ENCODE measurements at places on chromosomes 3 and 15. TPM values are rescaled to one million over a fixed set of nuclear protein-coding genes. Genes with fewer than 3 reads are reported as not detected.

Gene APOD
- total RNA-seq: 50.1 TPM

Gene ABI3BP
- total RNA-seq: 106 TPM

- peak; percentile 57 for DNase-seq
Observed at GRCh38 chr3:143329567-143330211, 210.1 kb downstream of the CHST2 start.

- no peak for DNase-seq
Observed at GRCh38 chr3:69500604-69501003, 114.7 kb upstream of the FRMD4B start.

DNA sequence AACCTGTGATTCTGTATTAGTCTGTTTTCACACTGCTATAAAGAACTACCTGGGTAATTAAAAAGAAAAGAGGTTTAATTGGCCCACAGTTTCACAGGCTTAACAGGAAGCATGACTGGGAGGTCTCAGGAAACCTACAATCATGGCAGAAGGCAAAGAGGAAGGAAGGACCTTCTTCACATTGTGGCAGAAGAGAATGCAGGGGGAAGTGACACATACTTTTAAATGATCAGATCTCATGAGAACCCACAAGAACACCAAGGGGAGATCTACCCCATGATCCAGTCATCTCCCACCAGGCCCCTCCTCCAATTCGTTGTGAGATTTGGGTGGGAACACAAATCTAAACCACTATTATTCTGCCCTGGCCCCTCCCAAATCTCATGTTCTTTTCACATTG, 6.1 kb downstream of the ZKSCAN7 start:
- no peak for DNase-seq

DNA sequence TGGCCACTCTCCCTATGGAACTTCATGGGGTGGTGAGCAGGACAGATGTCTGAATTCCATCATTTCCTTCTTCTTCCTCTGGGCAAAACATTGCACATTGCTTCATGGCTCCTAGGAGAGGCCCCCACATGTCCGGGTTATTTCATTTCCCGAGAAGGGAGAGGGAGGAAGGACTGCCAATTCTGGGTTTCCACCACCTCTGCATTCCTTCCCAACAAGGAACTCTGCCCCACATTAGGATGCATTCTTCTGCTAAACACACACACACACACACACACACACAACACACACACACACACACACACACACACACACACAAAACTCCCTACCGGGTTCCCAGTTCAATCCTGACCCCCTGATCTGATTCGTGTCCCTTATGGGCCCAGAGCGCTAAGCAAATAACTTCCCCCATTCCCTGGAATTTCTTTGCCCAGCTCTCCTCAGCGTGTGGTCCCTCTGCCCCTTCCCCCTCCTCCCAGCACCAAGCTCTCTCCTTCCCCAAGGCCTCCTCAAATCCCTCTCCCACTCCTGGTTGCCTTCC, 1.9 kb downstream of the RHO start:
- DNase-seq: no peak

Gene SPTBN5
- 9.4 TPM for total RNA-seq

DNA sequence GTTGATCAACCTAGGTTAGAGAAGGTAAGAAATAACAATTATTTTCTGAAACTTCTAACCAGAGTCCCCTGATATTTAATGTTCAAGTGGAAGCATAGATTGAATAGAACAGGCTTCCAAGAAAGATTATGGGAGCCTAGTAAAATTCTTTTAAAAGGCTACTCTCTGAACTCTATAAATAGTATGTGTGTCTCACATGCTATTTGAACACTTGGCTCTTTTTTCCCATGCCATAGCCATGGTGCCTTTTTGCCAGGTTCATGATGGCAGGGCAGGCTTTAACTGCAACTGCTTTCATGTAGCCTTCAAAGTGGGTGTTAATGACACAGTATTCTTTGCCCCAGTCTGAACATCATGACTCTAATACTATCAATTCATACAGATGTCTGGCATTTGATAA, 22.9 kb upstream of the STRIT1 start:
- no peak for DNase-seq

- no peak for DNase-seq
Observed at GRCh38 chr3:162274070-162274469, 777.5 kb downstream of the OTOL1 start.

Data from upper lobe of left lung (tissue), 6 donors.